ENCODE measurements at places on chromosomes 7 and 10.

- no peak for DNase-seq
These were observed 175.5 kb downstream of the ADAM12 start for GRCh38 chr10:126212738-126213137.

DNA sequence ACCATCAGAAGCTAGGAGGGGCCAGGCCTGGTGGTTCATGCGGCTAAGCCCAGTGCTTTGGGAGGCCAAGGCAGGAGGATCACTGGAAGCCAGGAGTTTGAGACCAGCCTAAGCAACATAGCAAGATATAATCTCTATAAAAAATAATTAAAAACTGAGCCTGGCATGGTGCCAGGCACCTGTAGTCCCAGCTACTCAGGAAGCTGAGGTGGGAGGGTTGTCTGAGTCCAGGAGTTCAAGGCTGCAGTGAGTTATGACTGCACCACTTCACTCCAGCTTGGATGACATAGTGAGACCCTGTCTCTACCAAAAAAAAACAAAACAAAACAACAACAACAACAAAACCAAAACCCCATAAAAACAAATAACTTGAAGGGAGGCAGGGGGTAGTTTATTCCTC is 172.9 kb upstream of the FAM171A1 start:
- DNase-seq: no peak

- DNase-seq: no peak
These were observed 52.9 kb downstream of the CAMK2B start for GRCh38 chr7:44272456-44272855.

DNA sequence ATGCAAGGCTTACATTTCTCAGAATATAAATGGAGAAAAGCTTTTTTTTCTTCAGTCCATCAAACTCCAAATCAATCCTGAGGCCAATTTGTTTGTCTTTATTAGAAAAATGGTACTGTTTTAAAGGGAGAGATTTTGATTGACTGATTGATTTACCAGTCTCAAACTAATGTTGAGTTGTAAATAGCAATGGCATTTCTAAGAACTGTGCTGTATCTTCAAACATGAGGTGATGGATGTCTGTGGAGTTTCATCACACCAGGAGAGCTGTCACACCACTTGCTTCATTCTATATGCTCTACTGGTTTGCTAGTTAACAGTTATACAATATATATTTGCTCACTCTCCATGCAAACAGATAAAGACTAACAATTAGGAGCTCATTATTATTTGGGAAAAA is 39.0 kb upstream of the LRRTM3 start:
- no peak for DNase-seq

- DNase-seq: no peak
These were observed 2.0 kb downstream of the LDB3 start for GRCh38 chr10:86670290-86670811.

Measured in NCI-H526 (cell line).